ENCODE measurements at places on chromosomes 16 and 17.

GRCh38 chr16:75027520-75028300, 28.9 kb downstream of the ZNRF1 start:
- DNase-seq: no peak

DNA sequence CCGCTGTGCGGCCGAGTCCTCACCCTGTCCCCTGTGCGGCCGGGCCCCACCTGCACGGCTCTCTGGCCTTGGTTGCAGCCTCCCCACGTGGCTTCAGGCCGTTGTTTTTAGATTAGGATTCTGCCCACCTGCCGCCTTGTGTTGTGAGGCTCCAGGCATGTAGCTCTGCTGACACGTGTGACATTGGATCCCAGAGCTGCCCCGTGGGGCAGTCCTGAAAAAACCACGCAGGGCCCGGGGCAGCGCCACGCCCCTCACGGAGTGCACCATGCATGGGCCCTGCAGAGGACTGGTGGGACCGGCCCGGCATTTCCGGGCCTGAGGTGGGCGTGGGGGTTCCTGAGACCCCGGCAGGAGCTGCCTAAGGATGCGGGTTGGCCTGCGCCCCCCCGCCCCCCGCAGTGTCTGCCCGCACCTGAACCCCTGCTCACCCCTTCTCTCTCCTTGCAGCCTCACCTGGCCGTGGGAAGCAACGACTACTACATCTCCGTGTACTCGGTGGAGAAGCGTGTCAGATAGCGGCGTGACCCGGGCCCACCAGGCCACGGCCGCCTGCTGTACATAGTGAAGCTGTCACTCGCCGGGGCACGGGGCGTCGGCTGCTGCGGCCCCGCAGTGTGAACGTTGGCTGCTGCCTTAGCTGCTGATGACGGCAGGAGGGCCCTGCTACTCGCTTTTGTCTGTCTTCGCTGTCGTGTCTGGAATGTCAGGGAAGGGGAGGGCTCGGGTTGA, 27.7 kb upstream of the CHMP6 start:
- DNase-seq: no peak

DNA sequence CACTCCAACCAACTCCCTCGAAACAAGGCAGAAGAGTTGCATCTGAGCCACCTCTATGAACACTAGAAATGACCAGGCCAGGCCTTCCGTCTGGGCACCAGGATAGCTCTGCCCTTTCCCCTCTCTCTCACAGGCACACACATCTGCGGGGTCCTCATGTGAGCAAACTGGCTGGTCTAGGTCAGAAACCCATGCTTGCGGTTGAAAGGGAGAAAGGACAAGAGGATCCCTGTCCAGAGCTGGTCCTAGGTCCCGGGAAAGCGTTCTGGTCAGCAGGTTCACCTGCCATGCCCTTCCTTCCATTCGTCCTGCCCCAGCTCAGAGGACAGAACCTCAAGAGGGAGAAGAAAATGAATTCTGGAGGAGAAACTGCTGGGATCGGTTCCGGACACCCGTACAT, 2.7 kb downstream of the MNT start:
- peak; percentile 14 for DNase-seq

DNA sequence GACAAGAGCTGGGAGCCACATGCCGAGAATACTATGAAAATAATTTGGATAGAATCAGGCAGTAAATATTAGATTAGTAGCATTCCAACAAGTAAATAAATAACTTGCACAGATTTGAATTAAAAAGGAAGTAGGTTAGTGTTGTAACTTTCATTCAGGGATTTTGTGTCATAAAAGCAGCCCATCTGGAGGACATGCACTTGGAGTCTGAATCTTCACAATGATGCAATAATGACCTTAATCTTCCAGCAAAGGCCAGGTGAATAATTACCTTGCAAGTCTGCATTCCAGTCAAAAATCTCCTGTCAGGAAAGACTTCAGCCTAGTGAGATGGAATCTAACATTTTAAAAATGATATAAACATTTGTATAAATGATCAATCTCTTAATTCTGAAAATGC, 518.1 kb downstream of the KCNJ2 start:
- DNase-seq: no peak

- no peak for DNase-seq
Measured at GRCh38 chr16:23185656-23186055, 3.1 kb downstream of the SCNN1G start.
